NCI-H2081 (cell line): ENCODE measurements at places on chromosomes 7 and 10.

- no peak for DNase-seq
Observed at GRCh38 chr7:139403601-139404000, 43.9 kb downstream of the LUC7L2 start.

- no peak for DNase-seq
Observed at GRCh38 chr7:37083311-37084096, 359.2 kb upstream of the AOAH start.

GRCh38 chr10:32298075-32298812 lies 48.7 kb downstream of the EPC1 start:
- DNase-seq = no peak

DNA sequence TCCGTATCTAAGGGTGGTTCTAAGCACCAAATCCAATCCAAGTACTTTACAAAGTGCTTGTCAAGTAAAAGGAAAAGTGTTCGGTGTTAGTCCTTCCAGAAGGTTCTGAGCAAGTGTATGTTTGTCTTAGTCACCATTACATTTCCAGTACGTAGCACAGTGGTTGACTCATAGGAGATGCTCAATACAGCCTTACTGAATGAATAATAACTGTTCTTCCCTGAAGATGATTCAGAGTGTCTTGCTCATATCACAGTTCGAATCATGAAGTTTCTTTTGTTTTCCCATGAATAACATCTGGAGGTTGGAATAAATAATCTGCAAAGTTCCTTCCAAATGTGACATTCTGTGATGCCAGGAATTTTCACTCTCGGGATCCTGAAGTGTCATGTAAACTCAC lies 53.4 kb downstream of the WNT2 start:
- DNase-seq = no peak

DNA sequence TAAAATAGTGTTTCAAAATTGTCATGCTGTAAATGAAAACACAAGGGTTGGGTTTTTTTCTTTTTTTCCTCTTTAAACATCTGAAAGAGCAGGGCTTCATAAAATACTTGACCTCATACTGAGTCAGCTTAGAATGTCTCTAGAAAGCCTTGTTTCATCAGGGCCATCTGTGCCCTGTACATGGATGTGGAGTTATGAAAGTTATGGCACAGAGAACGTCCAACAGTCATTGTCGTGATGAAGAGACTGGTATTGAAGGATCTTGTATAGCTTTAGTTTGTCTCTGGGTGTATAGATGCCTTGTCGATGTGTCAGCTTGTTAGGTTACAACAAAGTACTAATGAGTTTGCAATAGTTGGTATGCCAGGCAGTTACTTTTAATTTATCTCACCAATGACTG lies 127.3 kb downstream of the FAM204A start:
- no peak for DNase-seq

DNA sequence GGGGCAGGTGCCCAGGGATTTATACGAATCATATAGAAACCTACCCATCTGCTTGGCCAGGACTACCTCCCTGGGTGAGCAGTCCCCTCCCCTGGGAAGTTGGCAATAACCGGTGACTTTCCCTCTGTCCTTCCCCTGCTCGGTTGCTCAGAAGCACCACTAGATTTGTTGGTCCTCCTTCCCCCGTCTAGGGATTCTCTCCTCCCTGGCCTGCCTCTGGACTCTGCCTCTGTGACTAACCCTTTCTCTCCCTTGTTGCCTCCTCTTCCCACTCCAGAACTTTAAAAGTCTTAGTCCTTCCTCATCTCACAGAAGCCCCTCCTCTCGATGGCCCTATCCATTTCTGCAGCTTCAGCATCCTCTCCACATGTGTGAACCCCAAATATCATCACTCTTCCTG lies 9.8 kb downstream of the CALHM3 start:
- DNase-seq = no peak

DNA sequence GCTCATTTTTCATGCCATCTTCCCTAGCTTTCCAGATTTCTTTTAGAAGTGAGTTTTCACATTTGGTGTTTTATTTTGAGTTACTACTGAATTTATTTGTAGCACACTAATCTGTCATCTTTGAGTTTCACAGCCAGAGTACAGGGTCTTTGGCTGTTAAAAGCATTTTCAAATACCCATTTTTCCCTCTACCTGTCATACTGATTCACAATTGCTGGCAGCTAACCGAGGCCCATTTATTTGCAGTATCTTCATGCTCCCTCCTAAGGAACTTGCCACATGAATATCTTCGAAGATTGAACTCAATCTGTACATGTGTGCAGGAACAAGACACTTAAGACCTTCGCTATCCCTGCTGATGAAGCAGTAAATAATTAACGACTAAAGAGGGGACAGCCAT lies 44.8 kb upstream of the DKK1 start:
- DNase-seq = no peak

DNA sequence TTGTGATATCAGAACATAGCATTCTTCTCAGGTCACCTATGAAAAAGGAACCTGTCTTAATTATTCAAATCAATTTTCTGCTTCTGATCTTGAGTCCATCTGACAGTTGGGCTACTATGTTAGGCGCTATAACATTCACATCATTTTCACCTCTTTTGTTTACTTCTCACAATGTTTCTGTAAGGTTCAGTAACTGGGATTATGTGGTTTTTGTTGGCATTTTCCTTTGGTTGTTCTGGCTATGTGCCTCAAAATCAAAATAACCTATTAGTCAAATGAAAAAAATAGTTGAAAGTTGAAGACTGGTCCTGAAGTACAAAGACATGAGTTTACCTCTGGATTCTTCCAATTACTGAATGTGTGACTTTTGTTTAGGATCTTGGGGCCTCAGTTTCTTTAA lies 221.3 kb upstream of the SMIM30 start:
- no peak for DNase-seq

DNA sequence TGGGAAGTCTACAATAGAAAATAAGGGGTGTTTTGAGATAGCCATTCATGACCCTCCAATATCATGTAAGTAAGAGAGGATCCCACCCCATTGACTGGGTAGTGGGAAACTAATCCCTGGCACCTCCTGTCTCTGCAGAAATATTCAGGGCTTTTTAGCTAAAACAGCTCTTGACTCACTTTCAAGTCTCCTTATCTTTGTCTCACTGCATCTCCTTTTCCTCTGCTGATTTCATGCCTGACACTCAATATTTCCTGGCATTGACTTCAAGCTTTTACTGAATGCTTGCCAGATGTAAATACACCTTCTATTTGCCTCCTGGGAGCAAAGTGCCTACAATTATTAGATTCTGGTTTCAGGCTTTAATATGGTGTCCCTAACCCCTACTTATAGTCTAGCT lies 57.1 kb downstream of the CHRM2 start:
- peak; percentile 79 for DNase-seq
